Thyroid gland (tissue), 4 donors: ENCODE measurements at places on chromosomes 5 and 9.

DNA sequence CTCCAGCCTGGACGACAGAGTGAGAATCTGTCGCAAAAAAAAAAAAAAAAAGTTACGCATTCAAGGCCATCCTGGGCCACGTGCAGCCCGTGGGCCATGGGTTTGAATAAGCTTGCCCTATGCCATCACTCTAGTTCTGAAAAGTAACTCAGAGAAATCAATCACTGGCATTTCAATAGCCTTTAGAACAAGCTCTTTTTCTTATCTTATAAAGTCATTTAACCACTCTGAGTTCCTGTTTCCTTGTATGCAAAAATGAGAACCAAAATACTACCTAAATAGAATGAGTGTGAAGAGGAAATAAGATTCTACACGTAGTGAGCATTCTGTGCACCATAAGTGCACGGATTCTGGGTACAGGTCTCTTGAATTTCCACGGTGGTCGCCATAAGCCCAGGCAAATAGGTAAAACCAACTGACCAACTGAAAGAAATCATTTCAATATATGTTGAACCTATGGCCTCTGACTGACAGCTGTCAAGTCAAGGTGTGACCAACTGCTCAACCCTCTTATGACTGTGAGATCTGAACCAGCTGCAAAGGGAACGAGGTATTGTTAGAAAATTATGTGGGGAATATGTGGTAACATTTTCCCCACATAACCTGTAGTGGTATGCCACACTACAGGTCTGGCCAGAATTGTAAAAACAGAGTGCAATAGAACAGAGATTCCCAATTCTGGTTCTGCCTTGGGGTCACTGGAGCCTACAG, 143.9 kb upstream of the LHFPL2 start:
- no peak for DNase-seq

- DNase-seq: peak; percentile 28
These were observed 2.3 kb downstream of the HAPLN1 start for GRCh38 chr5:83718195-83718825.

GRCh38 chr5:1029945-1030625, 21.5 kb downstream of the NKD2 start:
- no peak for DNase-seq

DNA sequence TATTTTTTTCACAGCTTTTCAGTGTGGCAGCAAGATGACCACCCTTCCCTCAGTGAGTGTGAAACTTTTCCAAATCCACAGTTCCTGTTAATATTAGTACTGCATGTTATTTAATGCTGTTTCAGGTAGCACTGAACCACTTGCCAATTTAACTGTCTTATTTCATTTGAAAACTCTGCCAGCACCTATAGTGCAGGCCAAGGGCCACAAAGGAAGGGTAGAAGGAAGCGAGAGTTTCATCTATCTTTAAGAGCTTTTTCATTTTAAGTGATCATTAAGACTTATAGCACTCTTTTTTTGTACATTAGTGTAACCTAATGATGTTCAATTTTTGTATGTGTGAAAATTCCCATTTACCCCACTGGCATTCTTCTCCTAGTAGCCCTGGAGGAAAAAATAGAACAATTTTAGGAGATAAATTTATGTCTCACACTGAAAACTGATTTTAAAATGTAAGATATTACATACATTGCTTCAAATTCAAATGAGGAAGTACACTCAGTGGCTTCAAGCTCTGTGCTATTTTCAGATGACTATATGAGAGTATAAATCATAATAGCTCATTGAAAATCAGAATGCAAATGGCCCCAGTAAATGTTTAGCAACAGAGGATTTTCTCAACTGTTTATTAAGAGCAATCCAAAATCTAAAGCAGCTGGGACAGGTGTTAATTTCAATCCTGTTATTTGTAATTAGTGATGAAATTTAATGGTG, 820.5 kb downstream of the PTPRD start:
- DNase-seq: no peak

- peak; percentile 66 for DNase-seq
These were observed 59.2 kb upstream of the CLINT1 start for GRCh38 chr5:157917899-157918809.

DNA sequence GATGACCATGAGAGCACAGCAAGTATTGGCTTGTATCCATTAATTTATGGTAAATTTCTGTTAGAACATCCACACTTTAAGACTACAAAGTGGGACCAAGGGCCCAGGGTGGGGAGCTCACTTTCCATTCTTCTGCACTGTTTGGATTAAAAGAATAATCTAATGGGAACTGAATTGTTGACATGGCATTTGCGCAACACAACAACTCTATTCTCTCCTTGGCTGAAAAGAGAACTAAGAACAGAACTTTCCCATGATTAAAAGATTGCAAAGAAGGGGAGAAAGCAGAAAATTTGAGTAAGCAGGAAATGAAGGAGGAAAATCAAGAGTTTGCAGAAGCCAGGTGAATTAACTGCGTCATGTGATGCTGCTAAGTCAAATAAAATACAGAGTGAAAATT, 143.4 kb downstream of the HINT1 start:
- no peak for DNase-seq
